DMS79 (cell line): ENCODE measurements at places on chromosomes 12 and 14.

DNA sequence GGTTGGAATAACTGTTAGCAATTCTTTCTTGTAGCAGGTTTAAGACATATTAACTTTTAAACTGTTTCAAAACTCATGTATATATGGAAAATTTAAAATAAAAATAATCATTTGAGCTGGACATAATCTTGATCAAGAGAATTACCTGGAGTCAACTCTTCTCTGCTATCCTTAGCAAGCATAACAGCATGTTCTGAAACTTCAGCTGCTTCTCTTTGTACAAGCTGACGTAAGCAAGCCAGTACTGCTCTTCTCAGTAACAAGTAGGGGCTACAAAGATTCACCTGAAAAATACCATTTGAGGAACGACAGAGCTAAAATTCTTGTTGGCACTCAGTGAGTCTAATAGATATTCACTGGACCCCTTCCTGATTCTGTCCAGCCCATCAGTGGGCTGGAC, 83.0 kb downstream of the HEATR5A start:
- no peak for DNase-seq

DNA sequence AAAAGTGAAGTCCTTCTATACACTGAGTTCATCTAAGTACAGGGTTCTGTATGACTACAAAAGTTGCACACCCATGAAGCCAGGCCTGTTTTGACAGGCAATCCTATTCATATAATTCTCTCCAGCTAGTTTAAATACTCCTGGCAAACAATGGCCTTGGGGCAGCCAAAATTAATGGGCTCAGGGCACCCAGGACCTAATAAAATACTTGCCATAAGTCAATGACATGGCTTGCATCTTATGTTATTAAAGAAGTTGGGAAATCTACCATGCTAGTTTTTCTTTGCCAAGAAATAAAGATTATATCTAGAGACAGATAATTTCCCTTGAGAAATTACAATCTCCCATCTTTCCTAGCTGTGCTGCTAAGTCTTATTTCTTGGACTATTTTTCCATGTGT, 11.1 kb upstream of the TMTC1 start:
- DNase-seq, result no peak

GRCh38 chr12:92696216-92696615, 6.6 kb upstream of the PLEKHG7 start:
- DNase-seq, result no peak

GRCh38 chr12:23533265-23533664, 416.2 kb downstream of the SOX5 start:
- DNase-seq, result no peak

DNA sequence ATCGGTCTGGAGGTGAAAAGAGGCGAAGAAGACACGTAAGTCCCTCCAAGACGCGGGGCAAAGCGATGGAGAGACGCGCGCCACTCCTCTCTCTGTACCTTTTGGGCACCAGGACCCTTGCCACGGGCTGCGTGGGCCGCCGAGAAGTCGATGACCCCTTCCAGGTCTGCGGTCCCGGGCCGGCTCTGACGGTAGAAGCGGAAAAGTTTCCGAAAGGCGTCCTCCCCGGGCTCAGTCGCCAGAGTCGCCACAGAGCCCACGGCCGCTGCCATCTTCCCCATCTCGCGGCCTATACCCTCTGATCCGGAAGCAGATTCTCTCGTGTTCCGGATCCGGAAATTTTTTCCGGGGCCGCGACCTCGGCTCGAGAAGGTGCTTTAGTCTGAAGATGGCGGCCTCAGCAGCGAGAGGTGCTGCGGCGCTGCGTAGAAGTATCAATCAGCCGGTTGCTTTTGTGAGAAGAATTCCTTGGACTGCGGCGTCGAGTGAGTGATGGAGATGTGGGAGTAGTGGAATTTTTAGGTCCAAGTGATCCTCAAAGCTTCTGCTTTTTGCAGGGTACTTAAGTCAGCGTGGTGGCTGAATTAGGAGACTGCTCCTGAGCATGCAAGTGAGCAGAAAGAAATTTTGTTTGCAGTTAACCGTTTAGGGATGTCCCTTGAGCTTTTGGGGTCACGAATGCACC, at the start of the genes ALKBH1 and SLIRP:
ALKBH1 (minus strand) TSS at position 300 of the 685 bp plus-strand sequence; CDS start at position 281, 19 bp downstream.
SLIRP (plus strand) TSS at position 380 of the 685 bp plus-strand sequence; CDS start at position 389, 9 bp downstream.
- peak; percentile 92 for DNase-seq

- DNase-seq, result peak; percentile 58
Observed at GRCh38 chr14:63203618-63204406, 431 bp upstream of the RHOJ start.

- DNase-seq, result no peak
Observed at GRCh38 chr14:102461490-102462338, 47.9 kb downstream of the ANKRD9 start.

- no peak for DNase-seq
Observed at GRCh38 chr12:68119250-68119649, 40.3 kb downstream of the IFNG start.

GRCh38 chr12:91609283-91609682, 426.7 kb upstream of the DCN start:
- DNase-seq, result no peak

DNA sequence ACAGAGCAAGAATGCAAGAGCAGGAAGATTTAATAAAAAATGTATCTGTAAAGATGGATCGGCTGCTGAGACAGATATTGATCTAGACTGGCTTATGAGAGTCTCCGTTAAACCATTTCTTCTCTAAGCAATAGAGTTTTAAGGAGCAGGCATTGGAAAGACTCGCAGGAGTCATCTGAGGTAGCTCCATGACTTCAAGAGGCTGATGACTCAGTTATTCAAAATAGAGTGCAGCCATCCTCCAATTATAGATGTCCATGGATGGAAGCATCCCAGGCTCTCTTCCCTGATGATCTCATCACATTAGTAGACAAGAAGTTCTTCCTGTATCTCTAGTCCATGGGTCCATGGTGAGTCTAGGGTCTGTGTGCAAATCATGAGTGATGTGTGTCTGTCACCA, 638.3 kb upstream of the TMEM132C start:
- DNase-seq, result no peak

DNA sequence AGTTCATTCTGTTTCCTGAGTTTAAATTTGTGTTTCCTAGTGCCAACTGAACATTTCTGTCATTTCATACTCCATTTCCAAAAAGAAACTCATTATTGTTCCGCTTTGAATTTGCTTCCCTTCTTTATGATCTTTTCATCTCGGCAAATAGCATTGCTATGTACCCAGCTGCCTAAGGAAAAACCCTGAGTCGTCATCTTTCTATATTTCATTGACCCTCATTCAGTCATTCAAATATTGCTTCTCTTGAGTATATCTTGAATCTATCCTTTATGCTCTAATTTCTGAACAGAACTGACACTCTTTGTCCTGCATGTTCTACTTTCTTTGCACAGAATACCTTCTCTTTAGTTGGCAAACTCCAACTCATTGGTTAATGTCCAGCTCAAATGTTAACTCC, 35.9 kb downstream of the ADIPOR2 start:
- DNase-seq, result no peak

DNA sequence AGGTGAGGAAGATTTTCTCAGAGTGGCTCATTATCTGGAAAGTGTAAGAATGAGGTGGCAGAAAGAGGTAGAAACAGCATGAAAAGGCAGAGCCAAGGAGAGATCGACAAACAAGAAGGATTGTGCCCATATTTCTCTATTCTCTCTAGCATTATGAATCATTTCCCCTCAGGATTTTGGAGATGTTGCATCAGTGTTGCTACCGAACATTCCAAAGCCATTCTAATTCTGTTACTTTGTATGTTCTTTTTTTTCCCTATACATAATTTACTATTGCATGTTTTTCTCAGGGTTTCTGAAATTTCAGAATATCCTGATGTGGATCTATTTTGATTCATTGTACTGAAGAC, 61.4 kb downstream of the KICS2 start:
- DNase-seq, result no peak

DNA sequence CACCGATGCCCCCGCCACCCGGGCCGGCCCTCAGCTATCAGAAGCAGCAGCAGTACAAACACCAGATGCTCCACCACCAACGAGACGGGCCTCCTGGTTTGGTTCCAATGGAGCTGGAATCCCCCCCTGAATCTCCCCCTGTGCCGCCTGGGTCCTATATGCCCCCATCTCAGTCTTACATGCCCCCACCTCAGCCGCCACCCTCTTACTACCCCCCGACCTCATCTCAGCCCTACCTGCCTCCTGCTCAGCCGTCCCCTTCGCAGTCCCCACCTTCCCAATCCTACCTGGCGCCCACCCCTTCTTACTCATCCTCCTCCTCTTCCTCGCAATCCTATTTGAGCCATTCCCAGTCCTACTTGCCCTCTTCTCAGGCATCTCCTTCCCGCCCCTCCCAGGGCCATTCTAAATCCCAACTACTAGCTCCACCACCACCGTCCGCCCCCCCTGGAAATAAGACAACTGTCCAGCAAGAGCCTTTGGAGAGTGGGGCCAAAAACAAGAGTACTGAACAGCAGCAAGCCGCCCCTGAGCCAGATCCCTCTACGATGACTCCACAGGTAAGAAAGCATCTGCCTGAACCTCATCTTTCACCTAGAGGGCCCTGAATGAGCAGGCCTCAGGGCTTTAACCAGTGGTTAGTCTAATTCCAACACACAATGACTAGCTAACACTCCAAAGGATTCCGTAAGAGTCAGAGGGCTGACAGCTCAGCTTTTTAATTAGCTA, 851 bp downstream of the YLPM1 start:
- DNase-seq, result no peak

GRCh38 chr12:100753837-100754236, 40.7 kb upstream of the ANO4 start:
- DNase-seq, result peak; percentile 17

DNA sequence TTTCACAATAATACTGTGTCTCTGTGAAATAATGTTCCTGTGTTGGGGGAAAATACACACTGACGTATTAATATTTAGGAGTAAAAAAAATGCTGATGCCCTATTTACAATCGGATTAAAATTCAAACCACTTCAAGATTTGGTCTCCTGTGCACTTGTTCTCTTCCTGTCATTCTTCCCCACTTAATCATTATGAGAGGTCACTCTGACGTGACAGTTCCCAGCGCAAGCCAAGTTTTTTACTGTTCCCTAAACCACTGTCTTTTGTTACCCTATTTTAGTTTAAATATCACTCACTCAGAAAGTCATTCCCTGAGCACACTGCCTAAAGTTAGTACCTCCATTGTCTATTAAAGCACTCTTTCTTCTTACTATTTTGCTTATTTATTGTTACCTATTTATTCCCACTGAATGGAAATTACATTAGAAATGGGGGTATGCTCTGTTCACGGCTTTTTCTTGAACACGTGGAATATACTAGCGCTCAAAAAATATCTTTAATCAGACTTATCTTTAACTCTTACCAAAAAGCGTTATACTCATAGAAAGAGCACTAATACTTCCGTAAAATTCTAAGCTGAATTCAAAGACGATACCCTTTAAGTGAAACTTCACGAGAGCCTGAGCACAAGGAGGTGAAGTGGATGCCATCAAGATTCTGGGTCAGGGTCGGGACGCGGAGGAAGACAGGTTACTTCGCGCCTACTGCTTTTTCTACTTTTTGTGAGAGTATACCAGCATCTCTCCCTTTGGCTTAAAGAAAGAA, 670 bp upstream of the PSMA3 start:
- peak; percentile 74 for DNase-seq

- peak; percentile 99 for DNase-seq
Observed at GRCh38 chr14:40028991-40029390, 596.8 kb upstream of the FBXO33 start.

- DNase-seq, result no peak
Observed at GRCh38 chr12:103855896-103856657, 15.0 kb upstream of the NT5DC3 start.

- no peak for DNase-seq
Observed at GRCh38 chr14:78251308-78251707, 81.1 kb downstream of the NRXN3 start.

GRCh38 chr12:57151741-57152630, 4.6 kb upstream of the LRP1-AS start:
- no peak for DNase-seq

DNA sequence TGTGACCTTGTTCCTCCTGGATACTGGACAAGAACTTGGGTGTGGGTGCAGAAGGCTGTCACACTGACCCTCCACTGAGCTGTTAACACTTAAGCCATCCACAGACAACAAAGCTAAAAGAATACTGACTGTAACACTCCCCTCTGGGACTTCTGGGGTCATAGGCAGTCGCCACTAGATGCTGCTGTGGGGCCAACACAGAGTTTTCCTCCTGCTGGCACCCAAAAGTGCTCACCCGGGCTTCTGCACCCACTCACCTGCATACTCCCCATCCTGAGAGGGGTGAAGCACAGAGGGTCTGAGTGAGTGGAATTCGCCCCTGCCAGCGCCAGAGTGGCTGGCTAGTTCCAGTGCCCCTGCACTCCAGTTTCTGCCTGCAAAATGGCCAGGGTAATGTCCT, 422.4 kb upstream of the LMO3 start:
- no peak for DNase-seq

DNA sequence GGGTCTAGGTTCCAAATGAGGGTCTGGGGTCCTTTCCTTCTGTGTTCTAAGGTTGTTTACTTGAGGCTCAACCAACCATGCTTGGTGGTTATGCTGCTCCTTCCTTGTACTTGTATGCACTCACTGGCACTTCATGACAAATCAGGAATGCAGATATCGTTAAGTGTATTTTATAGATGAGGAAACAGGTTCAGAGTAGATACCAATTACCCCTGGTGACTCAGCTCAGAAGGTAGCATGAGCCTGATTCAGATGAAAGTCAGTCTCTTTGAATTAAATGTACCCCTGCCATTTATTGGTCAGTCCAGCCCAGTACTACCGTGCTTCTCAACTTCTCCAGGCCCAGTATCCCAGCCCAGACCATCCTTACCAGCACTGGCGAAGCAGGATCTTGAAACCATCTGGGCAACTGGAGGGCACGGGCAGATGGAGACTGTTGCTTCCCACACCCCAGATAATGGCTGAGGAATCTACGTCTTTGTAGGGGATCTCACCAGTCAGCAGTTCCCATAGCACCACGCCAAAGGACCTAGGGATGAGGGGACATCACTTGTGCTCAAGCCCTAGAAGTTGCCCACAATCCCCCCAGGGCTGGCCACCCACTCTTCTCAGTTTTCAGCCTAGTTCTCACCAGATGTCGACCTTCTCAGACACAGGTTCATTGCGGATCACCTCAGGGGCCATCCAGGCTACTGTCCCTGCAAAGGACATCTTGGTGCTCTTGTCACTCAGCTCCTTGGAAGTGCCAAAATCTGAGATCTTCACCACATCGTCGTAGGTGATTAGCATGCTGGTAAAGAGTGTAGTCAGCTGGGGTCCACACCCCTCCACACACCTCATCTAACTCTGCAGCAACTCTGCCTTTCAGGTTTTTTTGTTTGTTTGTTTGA, 14.3 kb downstream of the MAP3K12 start:
- no peak for DNase-seq

- DNase-seq, result no peak
Observed at GRCh38 chr12:42361909-42362646, 36.1 kb downstream of the PPHLN1 start.

- no peak for DNase-seq
Observed at GRCh38 chr12:46242569-46242968, 26.3 kb downstream of the SLC38A1 start.

- DNase-seq, result no peak
Observed at GRCh38 chr12:122979908-122980182, 636 bp upstream of the ARL6IP4 start.
